ENCODE measurements at places on chromosomes 3 and 15.

DNA sequence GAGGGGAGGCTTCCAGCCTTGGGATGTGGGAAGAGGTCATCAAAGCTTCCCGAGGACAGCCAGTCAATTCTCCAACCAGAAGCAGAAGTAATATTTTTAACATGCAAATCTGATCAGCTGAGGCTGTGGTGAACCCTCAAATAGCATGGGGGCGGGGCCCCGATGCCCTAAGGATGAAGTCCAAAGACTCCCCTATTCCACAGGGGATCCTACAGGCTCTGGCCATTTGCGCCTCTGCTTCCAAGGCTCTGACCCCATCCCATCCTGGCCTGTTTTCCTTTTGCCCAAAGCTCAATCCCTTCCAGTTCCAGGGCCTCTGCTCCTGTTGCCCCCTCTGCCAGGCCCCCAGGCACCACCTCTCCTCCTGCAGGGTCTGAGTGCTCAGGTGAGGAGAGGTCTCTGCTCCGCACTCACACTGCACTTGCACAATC, 6.7 kb upstream of the CSK start:
- no peak for DNase-seq

- no peak for DNase-seq
Measured at GRCh38 chr3:44914936-44915335, 40.5 kb downstream of the TGM4 start.

DNA sequence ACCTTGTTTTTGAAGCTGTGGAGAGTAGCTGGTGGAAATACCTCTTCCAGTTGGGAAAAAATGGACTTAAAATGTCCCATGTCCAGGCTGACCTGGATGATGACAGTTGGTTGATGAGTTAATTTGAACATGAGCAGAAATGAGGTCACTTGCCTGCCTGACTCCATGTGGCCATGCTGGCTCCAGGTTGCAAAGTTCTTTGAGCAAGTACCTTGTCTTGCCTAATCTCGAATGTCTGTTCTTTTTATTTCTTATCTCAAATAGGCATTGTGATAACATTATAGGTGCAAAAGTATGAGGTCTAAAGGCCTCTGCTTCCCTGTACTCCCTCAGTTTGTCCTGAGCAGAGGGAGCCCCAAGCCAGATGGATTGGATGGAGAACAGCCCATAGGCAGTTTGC, 9.0 kb downstream of the MAPKBP1 start:
- DNase-seq = no peak

GRCh38 chr15:47582233-47582632, 135.1 kb upstream of the SEMA6D start:
- DNase-seq = no peak

- DNase-seq = no peak
Measured at GRCh38 chr3:194379231-194379630, 9.7 kb upstream of the LRRC15 start.

DNA sequence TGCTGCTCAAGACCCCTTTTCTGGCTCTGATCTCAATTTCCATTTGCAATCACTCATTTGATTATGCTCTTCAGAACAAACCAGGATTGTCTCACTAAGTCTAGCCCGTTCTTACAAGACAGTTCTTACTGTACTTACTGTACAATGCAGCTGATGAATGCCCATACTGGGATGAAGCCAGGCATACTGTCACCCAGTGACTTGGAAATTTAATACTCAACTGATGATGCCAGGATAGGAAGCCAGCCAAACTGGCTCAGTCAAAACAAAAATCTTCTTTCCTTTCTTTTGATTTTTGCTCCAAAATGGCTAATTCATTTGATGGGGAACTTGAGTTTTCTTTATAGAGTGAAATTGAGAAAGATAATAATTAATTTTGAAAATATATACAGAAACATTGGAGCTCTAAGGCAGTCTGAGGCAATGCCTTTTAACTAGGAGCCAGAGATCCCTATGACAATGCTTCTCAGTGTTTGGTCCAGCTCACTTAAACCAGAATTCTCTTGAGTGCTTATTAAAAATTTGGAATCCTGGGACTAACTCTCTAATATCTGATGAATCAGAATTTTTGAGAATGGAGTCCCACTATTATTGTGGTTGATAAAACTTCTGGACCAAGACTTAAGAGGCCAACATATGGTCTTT, 265.6 kb upstream of the THBS1 start:
- DNase-seq = no peak

DNA sequence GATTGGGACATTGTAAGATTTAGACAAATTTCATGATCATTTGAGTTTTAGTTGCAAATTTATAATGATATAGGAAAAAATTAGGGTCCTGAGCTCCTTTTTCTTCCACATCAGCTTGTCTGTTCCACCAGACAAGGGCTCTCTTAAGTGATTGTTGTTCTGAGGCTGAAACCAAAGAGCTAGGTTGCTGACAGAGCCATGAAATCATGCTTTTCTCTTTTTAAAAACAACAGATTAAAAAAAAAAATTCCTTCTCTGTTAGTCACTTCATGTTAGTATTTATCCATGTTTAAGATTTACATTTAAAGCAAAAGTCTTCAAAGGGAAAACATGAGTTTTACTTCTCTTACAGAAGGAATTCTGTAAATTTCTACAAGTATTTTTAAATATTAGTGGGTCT, 56.8 kb downstream of the ATP2C1 start:
- no peak for DNase-seq

DNA sequence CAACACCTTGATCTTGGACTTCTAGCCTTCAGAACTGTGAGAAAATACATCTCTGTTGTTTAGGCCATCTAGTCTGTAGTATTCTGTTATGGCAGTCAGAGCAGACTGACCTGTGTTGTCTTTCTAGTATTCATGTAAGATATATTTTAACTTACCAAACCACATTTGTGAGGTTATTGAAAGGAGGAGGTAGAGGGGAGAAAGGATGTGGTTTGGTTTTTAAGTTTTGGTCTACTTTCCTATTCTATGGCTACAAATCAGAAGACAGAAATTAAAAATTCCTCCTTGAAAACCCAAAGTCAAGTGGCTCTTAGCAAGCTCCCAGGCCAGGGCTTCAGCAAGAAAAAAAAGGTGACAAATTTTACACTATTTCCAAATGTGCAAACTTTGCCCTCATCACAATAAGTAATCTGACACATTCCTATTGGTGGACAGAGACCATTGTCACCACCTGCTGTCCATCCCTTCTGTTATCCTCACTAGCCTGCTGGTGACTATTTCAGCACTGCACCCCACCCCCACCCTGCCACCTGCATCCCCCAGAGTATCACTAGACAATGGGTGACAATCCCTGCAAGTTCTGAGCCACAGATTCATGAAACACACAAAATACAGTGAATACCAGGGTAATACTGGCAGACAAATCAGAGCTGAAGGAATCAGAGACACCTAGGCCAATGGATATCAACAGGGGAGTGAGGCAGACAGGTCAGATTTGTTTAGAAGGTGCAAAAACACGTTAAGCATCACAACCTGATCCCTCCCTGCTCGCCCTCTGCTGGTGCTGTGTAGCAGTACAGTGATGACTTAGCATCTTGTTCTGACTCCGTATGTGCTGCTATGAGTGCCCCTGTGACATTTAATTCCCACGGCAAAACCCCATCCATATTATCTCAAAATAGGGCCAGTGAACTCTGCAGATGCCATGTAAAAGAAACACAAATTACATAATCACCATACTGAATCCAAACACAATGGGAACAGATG, 79.0 kb upstream of the DCLK3 start:
- no peak for DNase-seq

GRCh38 chr15:63264688-63265293, 12.6 kb upstream of the APH1B start:
- no peak for DNase-seq

DNA sequence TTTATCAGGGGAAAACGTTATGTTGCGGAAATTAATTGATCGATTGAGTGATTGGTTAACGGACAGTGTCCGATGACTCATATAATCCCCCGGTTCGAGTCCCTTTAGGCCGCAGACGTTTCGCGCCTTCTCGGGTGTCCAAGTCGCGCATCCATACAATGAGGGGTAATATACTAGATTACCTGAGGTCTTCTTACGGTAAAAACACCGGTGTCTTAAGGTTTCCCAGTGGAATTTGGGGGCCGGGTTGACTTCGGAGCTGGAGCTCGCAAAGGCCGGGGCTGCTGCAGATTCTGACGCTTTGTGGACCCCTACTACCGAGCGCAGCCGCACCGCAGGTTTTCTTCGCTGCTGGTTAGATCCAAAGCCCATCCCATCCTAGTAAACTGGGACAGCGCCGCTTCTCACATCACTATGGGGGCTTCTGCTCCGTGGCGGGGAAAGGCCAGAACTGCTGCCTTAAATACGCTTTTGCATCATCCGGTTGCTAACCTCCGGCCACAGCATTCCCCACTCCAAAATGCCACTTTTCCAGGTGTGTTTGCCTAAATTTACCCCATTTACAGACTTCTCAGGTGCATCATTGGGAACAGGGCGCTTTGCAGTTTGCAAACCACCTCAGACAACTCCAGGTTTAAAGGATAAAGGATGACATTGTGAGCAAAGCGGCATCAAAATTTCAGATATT, 858 bp upstream of the SACM1L start:
- DNase-seq = no peak

GRCh38 chr3:173267716-173268115, 126.7 kb upstream of the SPATA16 start:
- no peak for DNase-seq

- no peak for DNase-seq
Measured at GRCh38 chr3:133812872-133813271, 7.3 kb downstream of the SRPRB start.

DNA sequence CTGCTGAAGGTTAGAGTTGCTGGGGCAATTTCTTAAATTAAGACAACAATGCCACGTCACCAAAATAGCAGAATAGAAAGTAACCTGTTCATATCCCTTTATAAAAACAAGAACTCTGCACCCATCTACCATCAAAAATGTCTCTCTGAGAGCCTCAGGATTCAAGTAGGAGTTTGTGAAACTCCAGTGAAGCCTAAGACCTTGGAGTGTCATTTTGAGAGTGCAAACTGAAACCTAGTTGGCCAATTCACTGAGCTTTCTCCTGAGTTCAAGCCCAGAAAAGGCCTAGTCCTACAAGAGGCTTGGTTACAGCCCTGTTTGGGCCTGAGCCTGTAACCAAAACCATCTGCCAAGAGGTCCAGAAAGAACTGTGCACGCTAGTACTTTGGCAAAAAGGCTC, 335.1 kb downstream of the EFHB start:
- no peak for DNase-seq

DNA sequence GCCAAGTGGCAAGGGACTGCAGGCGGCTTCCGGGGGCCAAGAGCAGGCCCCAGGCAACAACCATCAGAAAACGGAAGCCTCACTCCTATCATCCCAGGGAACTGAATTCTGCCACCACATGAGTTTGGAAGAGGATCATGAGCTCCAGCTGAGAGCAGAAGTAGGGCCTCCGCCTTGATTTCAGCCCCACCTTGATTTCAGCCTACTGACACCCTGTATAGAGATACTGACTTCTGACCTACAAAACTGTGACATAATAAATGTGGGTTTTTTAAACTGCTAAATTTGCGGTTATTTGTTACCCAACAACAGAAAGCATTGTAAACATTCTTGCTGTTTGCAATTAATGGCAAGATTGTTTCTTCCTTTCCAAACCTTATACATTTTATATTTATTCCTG, 21.6 kb upstream of the RARRES1 start:
- no peak for DNase-seq

DNA sequence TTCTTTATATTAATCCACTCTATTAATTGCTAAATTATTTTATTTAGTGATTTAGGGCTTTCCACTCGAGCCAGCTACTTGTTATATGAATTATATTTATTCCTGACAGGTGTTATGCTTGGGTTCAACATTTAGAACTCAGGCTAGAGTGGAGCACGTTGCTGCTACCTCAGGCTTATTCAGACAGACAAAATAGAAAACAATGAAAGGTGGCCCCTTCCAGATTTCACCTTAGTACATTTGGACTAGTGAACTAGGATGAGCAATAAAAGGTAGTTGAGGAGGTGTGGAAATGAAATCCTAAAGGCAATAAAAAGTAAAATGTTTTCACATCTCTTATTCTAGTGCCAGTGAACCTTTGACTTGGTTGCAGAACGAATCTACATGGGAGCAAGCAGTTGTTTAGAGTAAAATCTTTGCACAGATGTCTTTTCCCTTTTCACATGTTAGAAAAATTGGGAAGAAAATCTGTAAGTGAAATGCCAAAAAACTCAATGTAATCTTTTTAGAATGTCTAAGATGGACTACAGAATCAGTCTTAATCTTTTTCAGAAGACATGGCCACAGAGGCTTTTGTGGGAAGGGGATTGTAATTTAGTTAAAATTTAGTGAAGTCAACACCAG, 63.8 kb downstream of the AKAP13 start:
- DNase-seq = no peak

GRCh38 chr3:168080499-168081170, 15.1 kb downstream of the GOLIM4 start:
- DNase-seq = no peak

DNA sequence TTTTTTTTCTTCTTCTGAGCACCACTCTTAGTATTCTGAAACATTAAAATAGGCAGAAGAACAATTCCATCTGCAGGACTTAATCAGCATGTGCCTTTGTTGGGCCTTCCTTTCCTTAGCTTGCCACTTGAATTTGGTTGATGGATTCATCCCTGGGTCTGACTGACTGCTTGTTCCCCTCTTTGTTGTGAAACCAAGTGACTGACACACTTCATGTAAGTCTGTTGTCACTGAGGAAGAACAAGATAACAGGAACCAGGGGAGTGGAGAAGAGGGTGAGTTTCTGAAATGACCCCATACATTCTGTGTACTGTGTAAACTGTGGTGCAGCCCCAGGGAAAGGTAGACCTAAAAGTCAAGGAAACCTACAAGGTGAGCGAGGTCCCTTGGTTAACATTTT, 188.7 kb upstream of the TBC1D5 start:
- no peak for DNase-seq

GRCh38 chr3:154842536-154842935, 237.6 kb upstream of the MME start:
- DNase-seq = no peak

DNA sequence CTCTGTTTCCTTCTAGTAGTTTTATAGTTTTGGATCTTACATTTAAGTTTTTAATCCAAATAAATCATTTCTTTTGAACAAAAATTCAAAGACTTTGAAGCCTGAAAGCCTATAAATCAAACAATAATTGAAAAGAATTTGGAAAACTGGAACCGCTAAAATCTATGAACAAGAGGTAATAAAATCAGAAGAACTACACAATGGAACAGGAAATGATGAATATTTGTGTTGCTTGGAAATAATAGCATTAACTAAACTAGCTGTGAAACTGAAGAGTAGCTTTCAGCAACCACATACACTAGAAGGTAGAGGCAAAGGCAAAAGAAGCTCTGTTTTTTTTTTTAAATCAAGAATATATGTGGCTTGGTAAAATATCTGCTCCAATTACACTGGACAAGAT, 147.9 kb upstream of the ABI3BP start:
- DNase-seq = no peak

DNA sequence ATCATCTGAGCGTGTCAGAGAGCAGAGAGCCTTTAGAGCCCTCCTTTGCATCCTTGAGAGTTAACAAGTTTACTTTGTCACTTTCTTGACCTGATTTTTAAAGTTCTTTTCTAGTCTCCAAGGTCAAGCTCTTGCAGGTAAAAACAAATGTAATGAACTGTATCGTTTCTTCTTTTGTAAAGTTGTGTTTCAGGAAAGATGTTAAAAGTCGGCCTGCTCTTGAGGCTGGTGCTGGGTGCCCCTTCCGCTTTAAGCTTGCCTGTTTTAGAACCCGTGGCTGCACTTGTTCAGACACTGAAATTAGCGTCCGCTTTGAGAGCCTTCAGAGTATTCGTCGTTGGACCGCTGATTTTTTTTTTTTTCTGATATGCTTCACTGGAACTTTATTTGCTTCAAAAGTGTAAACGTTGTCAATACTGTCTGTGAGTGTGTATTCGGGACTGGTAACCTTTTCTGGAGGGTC, 52.6 kb upstream of the ULK4 start:
- no peak for DNase-seq

GRCh38 chr3:72080095-72080494, 295.1 kb upstream of the PROK2 start:
- DNase-seq = no peak

Measured in caudate nucleus (tissue), 63 donors.